ENCODE measurements at places on chromosomes 7 and 10. TPM values are rescaled to one million over a fixed set of nuclear protein-coding genes. Genes with fewer than 3 reads are reported as not detected.

DNA sequence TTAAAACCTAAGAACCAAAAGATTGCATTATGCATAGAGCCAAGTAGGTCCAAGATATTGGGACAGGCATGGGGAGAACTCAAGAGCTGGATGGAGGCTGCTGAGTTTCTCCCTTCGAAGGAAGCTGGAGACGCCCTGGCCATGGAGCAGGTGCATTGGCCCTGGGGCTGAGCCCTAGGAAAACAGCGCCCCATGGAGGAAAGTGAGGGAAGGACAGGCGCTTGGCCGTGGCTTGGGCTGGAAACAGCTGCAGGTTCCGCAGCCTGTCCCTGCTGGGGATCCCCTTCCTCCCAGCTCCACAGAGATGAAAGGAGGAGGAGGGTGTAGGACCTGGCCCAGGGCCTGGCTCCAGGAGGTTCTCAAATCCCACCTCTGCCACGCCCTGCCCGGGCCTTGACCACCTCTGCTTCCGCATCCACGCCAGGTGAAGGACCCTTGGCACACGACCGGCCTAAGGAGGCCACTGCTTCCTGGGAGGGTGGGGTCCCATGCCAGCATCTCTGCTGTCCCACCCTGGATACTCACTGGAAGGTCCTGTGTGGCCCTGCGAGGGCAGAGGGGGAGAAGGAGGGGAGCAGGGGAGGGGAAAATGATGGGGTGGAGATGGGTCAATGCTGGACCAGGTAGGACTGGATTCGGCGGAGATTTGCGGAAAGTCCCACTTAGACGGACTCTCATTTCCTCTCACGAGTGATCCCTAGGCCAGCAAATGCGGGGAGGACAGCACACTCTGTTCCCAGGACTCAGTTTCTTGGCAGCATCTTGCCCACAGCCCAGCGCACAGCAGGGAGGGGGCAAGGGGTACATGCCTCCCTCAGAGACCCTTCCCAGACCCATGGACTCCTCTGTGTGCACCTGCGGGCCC lies 258.6 kb upstream of the TCERG1L start:
- no peak for DNase-seq

DNA sequence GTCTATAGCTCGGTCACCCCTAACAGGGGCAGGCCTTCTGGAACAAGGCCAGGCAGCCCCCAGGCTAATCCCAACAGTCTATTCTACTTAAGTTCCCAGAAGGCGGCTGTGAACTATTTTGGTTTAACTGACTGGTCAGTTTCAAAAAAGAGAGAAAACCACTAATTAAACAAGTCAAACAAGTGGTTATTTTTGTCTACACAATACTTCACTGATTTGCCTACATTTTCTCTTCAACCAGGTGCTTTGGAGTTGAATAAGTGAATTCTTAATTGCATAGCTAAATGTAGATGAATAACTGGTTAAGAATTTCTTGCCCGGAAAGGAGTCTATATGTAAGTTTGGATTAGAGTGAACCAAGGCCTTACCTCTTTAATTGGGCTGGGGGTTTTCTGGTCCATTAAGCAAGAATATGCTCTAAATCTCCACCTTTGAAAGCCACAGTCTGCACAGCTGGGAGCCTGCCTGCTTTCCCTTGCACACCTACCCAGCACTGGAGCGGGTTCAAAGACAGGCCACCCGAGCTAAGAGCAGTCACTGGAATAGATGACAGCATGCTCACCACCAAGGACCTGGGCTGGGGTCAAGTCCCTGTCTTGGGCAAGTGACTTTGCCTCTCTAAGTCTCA lies 70.4 kb downstream of the TBXAS1 start:
- no peak for DNase-seq

DNA sequence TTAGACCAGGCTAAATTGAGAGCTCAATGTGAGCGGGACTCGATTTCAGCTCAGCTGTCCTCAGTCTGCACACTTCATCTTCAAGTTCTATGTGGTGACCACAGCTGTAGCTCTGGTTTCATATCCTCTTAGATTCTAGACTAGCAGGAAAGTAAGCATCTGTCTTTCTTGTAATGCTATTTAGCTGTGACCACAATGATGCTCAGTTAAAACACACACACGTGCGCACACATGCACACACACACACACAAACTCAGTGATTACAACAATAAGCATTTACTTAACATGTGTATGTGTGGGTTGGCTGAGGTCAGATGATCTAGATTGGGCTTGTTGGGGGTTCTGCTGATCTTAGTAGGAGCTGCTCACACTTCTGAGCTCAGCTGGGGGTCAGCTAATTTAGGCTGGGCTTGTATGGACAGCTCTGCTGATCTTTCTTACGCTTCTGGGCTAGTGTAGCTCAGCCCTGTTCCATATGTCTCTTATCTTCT lies 82.5 kb downstream of the ZNF365 start:
- DNase-seq = no peak

- no peak for DNase-seq
Observed at GRCh38 chr7:155913291-155913690, 101.0 kb upstream of the SHH start.

GRCh38 chr10:117677890-117678500 lies 135.4 kb downstream of the EMX2 start:
- no peak for DNase-seq

- no peak for DNase-seq
Observed at GRCh38 chr10:72107325-72108003, 19.1 kb upstream of the SPOCK2 start.

DNA sequence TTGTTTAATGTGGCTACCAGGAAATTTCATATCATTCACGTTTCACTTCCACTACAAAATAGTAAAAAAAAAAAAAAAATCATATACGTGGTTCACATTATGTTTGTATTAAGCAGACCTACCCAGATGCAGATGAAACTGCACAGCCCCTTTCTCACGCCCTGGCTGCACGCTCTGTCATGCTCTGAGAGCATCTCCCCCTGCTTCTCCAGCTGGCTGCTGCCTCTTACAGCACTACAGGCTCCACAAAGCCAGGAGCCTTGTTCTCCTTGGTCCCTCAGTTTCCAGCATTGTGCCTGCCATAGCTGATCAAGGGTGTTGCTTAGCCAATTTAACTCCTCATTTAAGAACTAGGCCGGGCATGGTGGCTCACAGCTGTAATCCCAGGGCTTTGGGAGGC lies 6.9 kb upstream of the GPNMB start:
- no peak for DNase-seq

DNA sequence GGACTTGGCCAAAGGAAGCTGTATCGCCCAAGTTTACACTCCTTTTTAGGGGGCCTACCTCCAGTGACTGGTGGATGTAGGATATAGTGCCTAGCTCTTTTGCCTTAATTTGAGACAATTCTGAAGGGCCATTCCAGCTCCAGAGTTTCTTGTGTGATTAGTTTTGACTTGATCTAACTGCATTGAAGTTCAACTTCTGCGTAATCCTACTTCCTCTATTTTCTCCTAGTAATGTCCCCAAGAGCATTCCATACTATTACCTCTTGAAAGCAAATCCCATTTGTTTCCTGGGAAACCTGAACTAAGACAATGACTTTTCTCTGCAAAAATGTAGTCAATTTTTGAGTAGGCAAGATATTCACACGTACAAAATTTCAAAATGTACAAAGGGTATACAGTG lies 4.7 kb upstream of the H2AZ2 start:
- DNase-seq = no peak

DNA sequence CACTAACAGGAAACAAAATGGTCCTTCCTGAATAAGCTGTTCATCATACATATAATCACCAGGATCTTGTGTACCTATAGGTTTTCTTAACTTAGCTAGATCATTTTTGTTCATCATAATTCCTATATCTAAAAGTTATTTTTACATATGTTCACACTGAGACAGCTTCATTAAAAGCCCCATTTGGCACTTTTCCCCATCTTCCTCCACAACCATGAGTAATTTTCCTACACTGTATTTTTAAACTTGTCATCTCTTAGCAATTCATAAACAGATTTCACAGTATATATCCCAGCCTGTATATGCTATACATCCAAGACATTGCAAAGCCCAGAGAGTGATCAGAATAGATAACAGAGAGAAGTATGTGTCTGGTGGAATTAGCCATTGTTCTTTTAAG lies 28.3 kb downstream of the ZNF365 start:
- no peak for DNase-seq

GRCh38 chr10:75651417-75651816 lies 220.0 kb downstream of the LRMDA start:
- DNase-seq = no peak

GRCh38 chr7:69633122-69633831 lies 35.0 kb downstream of the AUTS2 start:
- DNase-seq = no peak

- DNase-seq = no peak
Observed at GRCh38 chr10:98016772-98017475, 13.5 kb downstream of the CRTAC1 start.

- no peak for DNase-seq
Observed at GRCh38 chr7:147731311-147731710, 859.3 kb upstream of the C7orf33 start.

GRCh38 chr7:100119970-100120732 lies 717 bp downstream of the CNPY4 start:
- peak; percentile 63 for DNase-seq

DNA sequence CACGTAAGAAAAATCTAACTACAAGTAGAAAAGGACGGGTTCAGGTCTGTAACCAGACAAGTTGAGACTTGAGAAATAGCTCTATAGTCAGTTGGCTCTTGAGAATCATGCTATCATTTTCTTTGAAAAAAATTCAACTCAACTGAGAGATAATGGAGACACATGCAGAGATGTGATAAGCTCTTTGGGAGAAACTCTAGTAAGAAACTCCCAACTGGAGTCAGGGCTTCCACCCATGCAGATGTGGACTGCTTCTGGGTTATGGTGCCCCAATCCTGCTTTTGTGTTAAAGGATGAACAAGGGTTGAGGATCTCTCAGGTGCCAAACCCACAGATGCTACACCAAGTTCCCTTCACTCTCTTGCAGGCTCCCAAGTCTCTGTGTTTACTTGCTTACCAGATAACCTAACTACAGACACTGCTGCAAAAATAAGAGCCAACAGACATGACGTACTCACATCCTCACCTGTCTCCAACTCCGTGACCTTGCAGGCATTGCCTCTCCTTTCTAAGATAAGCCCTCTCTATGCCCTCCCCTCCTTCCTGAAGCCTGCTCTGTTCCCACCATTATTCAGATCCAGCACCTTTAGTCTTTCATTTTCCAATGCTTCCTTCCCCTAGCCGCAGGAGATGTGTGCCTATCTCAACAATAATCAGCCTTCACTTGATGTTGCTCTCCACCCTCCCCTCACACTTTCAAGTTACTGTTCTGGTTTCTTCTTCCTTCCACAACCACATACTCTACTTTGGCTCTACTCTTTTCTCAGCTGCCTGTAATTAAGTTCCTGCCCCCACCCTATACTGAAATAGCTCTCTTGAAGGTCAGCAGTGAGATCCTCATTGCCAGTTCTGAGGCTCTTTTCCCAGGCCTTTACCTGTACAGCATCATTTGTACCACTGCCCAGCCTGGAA lies 130.0 kb downstream of the ICA1 start:
- no peak for DNase-seq

DNA sequence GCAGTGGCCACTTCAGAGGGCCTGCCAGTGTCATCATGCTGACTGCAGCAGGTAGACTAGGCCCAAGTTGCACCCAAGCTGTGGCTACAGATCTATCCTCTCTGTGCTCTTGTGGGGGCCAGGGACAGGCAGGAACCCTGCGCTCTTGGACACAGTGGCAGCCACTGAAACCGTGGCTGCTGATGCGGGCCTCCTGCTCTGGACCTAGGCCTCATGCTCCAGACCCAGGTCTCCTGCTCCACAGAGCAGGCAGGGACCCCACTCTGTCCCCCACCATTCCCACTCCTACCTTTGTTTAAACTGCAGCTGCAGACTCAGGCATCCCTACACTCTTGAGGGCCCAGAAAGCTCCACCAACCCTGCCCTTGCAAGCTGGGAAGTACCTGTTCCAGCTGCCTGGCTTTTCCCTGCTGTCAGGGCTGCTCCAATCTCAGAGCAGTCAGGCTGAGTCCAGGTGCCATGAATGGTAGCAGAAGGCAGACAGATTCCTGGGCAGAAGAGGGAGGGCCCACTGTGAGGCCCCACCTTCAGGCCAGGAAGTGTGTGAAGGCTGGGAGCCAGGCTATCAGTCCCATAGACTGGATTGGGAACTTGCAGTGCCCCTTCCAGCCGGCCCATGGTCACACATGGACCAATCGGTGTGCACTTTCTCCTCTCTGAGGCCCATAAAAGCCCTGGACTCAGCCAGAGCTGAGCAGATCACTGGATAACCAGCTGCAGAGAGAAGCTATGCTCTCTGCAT lies 634.0 kb upstream of the SEMA3D start:
- no peak for DNase-seq

DNA sequence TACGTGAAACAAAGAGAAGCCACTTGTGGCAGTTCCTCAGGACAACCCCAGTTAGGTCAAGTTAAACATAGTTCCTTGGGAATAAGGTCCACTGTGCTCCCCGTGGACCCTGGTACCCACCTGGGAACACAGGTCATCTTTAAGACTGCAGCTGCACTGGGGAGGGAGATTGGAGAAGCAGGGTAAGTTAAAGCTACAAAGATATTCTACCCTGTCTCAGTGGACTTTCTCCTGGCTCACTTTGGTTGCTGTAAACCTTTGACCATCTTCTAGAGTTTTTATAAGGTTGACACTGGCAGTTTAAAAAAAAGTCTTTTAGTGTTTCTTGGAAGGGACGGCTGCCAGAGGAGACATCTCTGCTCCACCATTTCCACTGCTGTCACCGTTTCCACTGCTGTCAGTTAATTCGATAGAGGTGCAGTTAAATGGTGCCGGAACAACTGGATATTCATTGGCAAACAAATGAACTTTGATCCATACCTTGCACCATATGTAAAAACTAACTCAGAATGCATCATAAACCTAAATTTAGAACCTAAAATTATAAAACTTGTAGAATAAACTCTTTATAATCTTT lies 42.5 kb downstream of the LMTK2 start:
- DNase-seq = no peak

- DNase-seq = no peak
Observed at GRCh38 chr7:75599244-75599781, 107.2 kb downstream of the SPDYE5 start.

DNA sequence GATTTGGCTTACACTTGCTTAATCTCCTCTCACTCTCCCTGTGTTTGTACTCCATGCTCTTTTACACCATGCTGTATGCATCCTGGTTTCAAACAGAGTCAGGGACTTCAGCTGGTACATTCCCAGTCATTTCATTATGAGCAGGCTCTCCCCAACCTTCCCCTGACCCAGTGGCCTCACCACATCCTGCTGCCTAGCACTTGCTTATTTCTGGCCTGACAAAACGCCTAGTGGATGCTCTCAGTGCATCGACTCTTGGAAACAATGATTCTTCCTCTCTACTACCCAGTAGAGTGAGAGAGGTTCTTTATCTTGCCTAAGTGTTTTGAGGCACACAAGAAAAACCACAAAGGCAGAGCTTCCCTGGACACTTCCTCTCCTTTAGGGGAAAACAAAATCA lies 63.4 kb downstream of the CAV1 start:
- DNase-seq = no peak

ASZ1 gene
- not detected for total RNA-seq

PRLHR gene
- not detected for total RNA-seq

HOXA9 gene
- total RNA-seq = not detected

ZNF248 gene
- total RNA-seq = 18.4 TPM

AMPH gene
- total RNA-seq = 4.7 TPM

MACROH2A2 gene
- 13.6 TPM for total RNA-seq

KLLN gene
- 0.53 TPM for total RNA-seq

KIF20B gene
- 4.5 TPM for total RNA-seq

IL15RA gene
- 11.8 TPM for total RNA-seq

SFRP4 gene
- 3.5 TPM for total RNA-seq

All from right cardiac atrium (tissue), 5 donors.